Epithelial cell of esophagus (primary cell): ENCODE measurements at places on chromosomes 3 and 15.

- no peak for DNase-seq
These were observed 43.0 kb downstream of the ZBTB38 start for GRCh38 chr3:141411251-141411771.

DNA sequence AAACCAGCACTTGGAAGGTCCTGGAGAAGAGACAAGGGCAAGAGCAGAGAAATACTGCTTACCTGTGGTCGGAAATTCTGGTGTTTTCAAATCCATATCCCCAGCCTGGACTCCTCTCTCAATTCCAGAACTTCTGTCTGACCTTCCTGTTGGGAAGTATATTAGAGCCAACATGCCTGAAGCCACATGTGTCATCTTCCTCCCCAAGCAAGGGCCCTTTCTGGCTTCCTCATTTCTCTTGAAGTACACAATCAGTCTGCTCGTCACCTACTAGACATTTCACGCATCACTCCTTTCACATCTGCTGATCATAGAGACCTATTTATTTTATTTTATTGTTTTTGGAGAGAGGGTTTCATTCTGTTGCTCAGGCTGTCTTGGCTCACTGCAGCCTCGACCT lies 8.4 kb downstream of the PARP14 start:
- peak; percentile 90 for DNase-seq

DNA sequence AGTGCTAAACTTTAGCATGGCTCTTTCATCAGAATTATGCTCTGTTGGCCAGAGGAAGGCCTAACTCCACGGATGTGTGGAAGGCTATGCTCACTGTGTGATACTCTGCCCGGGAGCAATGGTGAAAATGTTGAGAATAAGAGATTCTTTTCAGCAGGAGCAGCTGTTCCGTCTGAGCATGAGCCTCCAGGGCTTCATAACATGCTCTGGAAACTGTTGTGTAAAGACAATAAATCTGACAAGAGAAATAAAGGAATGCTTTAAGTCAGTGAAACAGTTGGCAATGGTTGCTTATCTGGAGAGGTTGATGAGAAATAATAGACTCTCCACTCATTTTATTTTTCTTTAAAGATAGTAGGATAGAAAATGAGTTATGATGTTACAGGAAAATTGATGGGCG lies 269.8 kb downstream of the DIPK2A start:
- no peak for DNase-seq

GRCh38 chr3:114718898-114719210 lies 425.0 kb downstream of the TIGIT start:
- no peak for DNase-seq

DNA sequence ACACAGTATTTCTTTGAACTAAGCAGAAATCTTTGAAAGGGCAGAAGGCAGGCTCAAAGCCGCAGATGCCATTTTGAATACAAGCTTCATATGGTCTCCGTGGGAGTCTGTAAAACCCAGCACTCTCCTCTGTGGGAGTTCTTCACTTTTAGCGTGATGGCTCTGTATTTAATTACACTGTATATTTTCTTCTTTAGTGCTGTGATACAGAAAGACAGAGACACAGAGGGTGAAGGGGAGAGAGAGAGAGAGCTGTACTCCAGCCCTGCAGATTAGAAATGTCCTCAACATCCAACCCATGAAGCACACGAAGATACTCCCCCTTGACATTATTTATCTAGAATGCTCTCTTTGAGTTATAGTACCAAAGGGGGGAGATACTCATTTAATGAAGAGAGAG lies 752.6 kb upstream of the NR2F2 start:
- DNase-seq = no peak

DNA sequence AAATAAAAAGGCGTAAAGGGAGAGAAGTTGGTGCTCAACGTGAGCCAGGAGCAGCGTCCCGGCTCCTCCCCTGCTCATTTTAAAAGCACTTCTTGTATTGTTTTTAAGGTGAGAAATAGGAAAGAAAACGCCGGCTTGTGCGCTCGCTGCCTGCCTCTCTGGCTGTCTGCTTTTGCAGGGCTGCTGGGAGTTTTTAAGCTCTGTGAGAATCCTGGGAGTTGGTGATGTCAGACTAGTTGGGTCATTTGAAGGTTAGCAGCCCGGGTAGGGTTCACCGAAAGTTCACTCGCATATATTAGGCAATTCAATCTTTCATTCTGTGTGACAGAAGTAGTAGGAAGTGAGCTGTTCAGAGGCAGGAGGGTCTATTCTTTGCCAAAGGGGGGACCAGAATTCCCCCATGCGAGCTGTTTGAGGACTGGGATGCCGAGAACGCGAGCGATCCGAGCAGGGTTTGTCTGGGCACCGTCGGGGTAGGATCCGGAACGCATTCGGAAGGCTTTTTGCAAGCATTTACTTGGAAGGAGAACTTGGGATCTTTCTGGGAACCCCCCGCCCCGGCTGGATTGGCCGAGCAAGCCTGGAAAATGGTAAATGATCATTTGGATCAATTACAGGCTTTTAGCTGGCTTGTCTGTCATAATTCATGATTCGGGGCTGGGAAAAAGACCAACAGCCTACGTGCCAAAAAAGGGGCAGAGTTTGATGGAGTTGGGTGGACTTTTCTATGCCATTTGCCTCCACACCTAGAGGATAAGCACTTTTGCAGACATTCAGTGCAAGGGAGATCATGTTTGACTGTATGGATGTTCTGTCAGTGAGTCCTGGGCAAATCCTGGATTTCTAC lies at the start of gene RARB:
Gene RARB (plus strand): TSS at position 322 of the 847 bp plus-strand sequence. CDS start 469 bp downstream, at position 791.
- peak; percentile 78 for DNase-seq

- peak; percentile 31 for DNase-seq
These were observed 10.3 kb downstream of the DCBLD2 start for GRCh38 chr3:98890965-98891910.

GRCh38 chr3:4731543-4732111 lies 238.5 kb downstream of the ITPR1 start:
- peak; percentile 64 for DNase-seq

DNA sequence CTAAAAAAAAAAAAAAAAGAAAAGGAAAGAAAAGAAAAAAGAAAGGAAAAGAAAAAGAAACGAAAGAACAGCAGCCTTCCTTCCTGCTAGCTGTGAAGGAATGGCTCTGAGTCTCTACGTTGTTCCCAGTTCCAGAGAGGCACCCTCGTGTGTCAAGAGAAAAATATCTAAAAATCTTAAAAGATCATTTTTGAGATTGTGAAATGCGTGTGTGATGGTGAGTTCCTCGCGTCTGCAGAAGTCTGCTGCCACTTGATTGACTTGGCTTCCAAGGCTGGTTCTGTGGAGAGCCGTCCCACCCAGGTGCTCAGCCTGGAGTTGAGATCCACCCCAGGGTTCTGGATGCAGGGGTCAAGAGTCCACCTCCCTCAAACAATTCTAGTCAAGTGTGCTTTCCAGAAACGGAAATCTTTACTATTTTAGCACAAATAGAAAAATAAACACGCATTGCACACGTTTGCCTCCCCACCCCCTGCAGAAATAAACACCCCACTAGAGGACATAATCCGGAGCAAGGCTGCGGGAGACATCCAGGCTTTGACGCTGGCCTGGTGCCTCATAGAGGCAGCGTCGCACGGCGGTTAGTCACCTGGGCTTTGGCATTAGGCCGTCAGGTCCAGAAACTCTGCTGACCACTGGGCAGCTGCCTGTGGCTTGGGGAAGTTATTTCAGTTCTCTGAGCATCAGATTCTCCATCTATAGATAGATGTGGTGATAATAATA lies 265.4 kb downstream of the FAM43A start:
- DNase-seq = no peak

- peak; percentile 70 for DNase-seq
These were observed 71.3 kb upstream of the UBE2E1 start for GRCh38 chr3:23734481-23734880.

- no peak for DNase-seq
These were observed 951.3 kb upstream of the SEMA6D start for GRCh38 chr15:46766021-46766420.

DNA sequence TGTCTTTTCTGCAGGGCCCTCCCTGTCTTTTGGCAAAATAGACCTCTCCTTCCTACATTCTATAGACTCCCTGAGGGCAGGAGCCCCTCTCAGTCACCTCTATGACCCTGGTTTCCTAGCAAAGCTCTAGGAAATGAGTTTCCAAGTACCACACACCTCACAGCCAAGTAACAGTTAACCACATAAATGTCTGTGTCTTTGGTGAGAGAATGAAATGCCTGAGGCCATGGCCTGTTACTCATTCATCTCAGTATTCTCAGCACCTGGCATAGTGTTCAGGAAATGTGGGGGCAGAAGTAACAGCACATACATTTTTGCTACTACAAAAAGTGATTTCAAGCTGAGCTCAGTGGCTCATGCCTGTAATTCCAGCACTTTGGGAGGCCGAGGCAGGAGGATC lies 21.0 kb downstream of the RFT1 start:
- peak; percentile 97 for DNase-seq

GRCh38 chr3:151410891-151411559 lies 26.5 kb upstream of the P2RY12 start:
- no peak for DNase-seq

- peak; percentile 80 for DNase-seq
These were observed 141.7 kb downstream of the RPLP1 start for GRCh38 chr15:69593981-69594966.

- peak; percentile 60 for DNase-seq
These were observed 97.9 kb upstream of the C3orf80 start for GRCh38 chr3:160127308-160127707.

DNA sequence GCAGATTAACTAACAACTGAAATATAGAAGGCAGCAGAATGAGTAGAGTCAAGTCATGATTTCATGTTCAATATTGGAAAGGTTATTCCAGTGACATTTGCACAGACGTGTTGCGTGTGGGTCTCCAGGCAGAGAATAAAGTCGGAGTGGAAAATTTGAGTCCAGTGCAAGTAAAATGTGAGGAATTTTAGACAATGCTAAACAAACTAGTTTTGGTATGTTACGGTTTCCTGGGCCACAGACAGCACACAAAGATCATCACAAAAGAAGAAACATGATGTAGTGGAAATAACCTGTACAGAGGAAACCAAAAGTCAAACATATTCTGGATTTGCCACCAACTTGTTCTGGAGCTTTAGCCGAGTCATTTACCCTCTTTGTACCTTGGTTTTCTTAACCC lies 367 bp downstream of the OR4F6 start:
- no peak for DNase-seq

- no peak for DNase-seq
These were observed 59.2 kb upstream of the TRAK1 start for GRCh38 chr3:42031808-42032480.

- DNase-seq = no peak
These were observed 34.9 kb downstream of the CP start for GRCh38 chr3:149186721-149187120.

DNA sequence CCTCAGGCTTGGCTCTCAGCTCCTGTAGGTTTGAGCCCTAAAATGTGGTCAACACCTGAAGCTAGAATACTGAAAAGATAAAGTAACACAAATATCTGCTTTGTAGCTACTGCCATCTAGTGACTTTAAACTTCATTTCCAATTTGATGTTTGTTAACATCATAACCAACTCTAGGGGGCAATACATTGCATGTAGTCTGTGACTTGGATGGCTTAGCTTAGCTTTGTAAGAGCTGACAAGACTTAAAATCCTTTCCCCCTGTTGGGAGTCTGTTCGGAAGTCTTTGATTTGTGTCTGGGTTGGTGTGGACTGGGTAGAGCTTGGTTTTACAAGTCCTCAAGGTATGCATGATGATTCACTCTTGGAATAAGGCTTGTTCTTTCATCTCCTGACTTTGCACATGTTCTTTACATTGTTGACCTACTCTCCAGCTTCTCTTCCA lies 51.7 kb downstream of the SCN11A start:
- DNase-seq = peak; percentile 77

DNA sequence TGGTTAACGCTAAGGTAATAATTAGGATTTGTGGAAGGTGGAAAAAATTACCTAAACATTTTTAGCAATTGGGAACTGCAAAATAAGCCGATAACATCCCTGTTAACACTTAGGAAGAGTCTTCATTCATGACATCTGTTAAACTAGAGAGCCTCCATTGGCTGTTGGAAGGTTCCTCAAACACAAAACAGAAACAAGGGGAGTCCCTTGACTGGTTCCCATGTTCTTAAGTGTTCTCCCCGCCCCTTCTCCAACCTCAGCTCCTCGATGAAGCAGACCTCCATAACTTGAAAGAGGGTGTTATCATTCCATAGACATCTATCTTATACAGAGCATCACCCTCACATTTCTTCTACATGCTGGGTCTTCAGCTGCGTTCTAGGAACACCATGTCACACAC lies 2.5 kb downstream of the SLC22A13 start:
- no peak for DNase-seq

- no peak for DNase-seq
These were observed 953.4 kb downstream of the AGBL1 start for GRCh38 chr15:87033056-87033455.

DNA sequence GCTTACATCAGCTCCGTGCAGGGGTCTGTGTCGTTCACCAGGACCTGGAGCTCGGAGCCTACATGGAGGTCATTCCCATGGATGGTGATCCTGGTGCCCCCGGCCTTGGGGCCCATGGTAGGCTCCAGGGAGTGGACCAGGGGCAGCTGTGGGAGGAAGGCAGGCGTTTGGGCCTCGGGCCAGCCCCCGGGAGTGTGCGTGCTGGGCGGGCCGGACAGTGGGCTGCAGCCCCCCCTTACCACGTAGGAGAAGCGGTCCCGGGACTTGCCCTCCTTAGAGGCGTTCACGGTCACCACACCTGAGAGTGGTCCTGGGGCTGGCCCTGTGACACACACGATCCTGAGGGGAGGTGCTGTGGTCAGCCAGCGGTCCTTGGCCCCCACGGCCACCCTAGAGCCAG lies 29.6 kb downstream of the H1-8 start:
- DNase-seq = no peak

DNA sequence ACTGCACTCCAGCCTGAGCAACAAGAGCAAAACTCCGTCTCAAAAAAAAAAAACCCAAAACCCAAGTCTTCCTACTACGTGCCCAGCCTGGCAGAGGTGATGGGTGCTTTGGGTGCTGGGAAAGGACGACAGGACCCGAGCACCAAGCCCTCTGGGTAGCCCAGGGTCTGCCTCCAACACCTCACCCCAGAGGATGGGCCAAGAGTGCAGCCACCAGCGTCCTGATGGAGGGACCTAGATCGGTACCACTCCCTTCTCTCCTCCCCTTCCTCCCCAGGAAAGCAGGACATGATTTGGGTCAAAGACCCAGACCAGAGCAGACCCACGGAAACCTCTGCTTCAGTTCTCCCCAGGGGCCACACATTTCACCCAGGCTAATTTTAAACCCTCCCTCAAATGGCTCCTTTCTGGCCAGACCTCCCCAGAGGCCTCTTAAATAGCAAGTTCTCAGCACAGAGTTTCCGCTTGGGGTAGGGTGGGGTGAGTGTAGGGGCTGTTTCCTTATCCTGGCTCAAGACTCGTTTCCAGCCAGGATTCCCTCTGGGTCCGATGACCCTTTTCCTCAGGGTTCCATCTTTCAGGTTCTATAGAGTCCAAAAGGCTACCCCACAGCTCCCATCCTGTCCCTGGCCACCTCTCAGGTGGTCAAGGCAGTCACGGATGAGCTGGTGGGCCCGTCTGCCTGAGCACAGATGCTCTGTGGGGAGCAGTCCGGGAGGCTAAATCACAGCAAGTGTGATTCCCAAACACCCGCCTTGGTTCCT lies 20.5 kb downstream of the RBPMS2 start:
- no peak for DNase-seq

DNA sequence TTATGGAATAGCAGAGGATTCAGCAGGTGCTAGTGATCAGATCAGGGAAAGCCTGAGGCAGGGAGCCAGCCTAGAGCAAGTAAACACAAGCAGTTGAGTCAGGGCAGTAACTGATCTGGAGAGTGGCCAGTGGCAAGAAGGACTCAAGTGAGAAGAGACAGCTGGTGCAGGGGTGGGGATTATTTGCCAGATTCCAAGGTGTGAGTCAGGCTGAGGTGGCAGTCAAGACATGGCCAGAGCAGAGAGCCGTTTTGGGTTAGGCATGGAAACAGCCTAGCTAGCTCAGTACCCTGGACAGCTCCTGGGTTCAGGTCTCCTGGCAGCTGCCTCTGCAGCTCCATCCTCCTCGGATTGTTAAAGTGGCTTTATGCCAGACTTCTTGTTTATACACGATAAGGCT lies 281.9 kb upstream of the ONECUT1 start:
- DNase-seq = peak; percentile 87
